ENCODE measurements at places on chromosomes 5 and 9. TPM values are rescaled to one million over a fixed set of nuclear protein-coding genes. Genes with fewer than 3 reads are reported as not detected.

DNA sequence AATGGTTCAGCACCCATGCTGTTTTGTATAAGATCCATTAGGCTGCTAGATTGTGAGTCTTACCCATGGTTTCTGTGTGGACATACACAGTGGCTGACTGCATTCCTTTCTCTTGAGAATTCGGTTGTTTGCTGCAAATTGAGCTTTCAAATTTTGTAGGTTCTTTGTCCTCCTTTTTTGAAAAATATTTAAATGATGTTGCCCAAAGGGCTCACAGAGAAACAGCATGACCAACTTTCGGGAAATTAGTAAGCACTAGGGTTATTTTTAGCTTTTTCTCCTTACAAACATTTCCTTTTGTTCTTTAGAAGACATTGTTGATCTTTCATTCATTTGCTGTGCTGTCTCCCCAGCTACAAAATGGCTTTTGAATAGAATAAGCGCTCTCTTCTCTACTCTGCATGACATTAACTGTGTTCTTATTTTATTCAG lies 79.4 kb downstream of the NLN start:
- no peaks in the 10 kb centered on the region for H3K4me1 ChIP-seq
- no peaks in the 10 kb centered on the region for H3K27me3 ChIP-seq
- no peak for DNase-seq
- H3K36me3 ChIP-seq: peaks cover 19% of the 10 kb centered on the region
- no peak overlapping the region for H3K4me3 ChIP-seq

- H3K27ac ChIP-seq: no peak overlapping the region
- H3K4me3 ChIP-seq: no peak overlapping the region
- DNase-seq: no peak
- no peaks in the 10 kb centered on the region for H3K27me3 ChIP-seq
- no peaks in the 10 kb centered on the region for H3K36me3 ChIP-seq
Observed at GRCh38 chr5:98424681-98425450, 348.6 kb upstream of the RGMB start.

DNA sequence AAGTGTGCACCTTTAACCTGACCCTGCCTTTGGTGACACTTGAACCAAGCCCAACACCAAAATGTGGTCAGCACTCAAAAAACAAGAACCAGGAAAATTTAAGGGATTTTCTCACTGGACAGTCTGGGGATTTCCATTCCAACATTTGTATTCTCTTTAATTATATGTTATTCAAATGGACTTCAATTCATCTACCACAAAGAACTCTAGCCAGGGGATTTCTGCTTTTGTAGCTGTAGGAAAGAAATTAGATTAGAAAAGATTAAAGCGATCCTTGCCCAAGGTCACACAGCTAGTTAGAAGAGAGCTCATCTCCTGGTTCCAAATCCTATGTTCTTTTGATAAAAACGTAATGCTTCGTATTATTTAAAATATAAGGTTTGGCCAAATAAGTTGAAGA lies 94.8 kb upstream of the JAK2 start:
- peaks cover 7% of the 10 kb centered on the region for H3K36me3 ChIP-seq
- H3K27ac ChIP-seq: no peak overlapping the region
- no peaks in the 10 kb centered on the region for H3K4me1 ChIP-seq
- H3K27me3 ChIP-seq: no peaks in the 10 kb centered on the region

DNA sequence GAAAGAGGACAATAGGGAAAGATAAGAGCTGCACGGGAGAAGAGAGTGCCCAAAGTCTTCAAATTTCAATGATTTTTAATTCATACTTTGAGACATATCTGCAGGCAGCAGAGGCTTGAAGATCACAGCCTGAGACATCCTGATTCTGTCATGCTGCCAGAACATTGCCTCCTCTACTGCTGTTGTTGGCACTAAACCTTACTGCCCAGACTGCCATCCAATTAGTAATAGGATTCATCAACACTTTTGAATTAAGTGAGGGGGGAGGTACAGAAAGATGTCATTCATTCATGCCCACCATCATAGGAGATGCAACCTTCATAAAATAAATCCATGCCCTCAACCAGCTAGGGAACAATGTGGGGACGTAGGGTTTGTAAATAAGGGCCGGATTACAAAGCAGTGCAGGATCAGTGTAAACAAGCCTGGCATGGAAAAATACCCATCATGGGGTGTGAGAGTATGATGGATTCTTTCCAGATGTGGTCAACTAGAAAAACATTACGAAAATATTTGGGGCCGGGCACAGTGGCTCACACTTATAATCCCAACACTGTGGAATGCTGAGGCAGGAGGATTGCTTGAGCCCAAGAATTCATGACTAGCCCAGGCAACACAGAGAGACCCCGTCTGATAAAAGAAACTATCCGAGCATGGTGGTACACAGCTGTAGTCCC lies 122.1 kb upstream of the DAPK1 start:
- H3K27me3 ChIP-seq: peaks cover 5% of the 10 kb centered on the region
- H3K36me3 ChIP-seq: no peaks in the 10 kb centered on the region
- DNase-seq: no peak
- no peak overlapping the region for H3K4me3 ChIP-seq

GRCh38 chr5:74332682-74333081 lies 307.8 kb downstream of the ENC1 start:
- no peaks in the 10 kb centered on the region for H3K36me3 ChIP-seq
- no peaks in the 10 kb centered on the region for H3K4me1 ChIP-seq
- no peak for DNase-seq
- no peak overlapping the region for H3K4me3 ChIP-seq
- peaks cover 18% of the 10 kb centered on the region for H3K27me3 ChIP-seq

- DNase-seq: no peak
- H3K4me3 ChIP-seq: no peak overlapping the region
- no peaks in the 10 kb centered on the region for H3K36me3 ChIP-seq
- H3K4me1 ChIP-seq: peaks cover 2% of the 10 kb centered on the region
- H3K27ac ChIP-seq: peak overlapping the region; percentile 76
Observed at GRCh38 chr9:91138760-91139159, 223.0 kb downstream of the AUH start.

GRCh38 chr9:85647571-85647970 lies 94.2 kb downstream of the AGTPBP1 start:
- H3K27ac ChIP-seq: peak overlapping the region; percentile 28
- no peaks in the 10 kb centered on the region for H3K36me3 ChIP-seq
- peak; percentile 44 for DNase-seq

- H3K27ac ChIP-seq: no peak overlapping the region
- H3K36me3 ChIP-seq: peaks cover 8% of the 10 kb centered on the region
- H3K4me3 ChIP-seq: no peak overlapping the region
- peaks cover 2% of the 10 kb centered on the region for H3K4me1 ChIP-seq
Observed at GRCh38 chr5:169914766-169915165, 65.5 kb downstream of the INSYN2B start.

GRCh38 chr9:22169243-22169642 lies 160.1 kb upstream of the CDKN2B start:
- peaks cover 76% of the 10 kb centered on the region for H3K4me1 ChIP-seq
- no peaks in the 10 kb centered on the region for H3K36me3 ChIP-seq
- no peaks in the 10 kb centered on the region for H3K27me3 ChIP-seq
- H3K4me3 ChIP-seq: no peak overlapping the region

DNA sequence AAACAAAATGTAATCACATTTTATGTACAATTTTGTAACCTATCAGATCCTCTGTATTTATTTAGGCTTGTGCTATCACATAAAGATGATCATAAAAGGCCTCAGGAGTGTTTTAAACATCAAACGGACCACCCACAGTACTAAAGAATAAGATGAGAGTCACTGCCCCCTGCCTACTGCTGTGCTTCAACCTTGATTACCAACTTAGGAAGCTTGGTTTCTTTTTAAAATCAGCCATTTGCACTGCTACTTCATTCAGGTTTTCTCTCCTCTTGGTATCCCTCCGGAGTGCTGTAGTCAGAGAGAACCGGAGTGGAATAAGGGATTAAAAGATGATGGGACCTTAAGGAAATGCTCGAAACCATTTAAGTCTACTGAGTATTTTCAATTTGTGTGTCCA lies 6.9 kb downstream of the C7 start:
- peaks cover 43% of the 10 kb centered on the region for H3K27me3 ChIP-seq
- H3K27ac ChIP-seq: no peak overlapping the region
- H3K36me3 ChIP-seq: peaks cover 6% of the 10 kb centered on the region
- H3K4me3 ChIP-seq: no peak overlapping the region

DNA sequence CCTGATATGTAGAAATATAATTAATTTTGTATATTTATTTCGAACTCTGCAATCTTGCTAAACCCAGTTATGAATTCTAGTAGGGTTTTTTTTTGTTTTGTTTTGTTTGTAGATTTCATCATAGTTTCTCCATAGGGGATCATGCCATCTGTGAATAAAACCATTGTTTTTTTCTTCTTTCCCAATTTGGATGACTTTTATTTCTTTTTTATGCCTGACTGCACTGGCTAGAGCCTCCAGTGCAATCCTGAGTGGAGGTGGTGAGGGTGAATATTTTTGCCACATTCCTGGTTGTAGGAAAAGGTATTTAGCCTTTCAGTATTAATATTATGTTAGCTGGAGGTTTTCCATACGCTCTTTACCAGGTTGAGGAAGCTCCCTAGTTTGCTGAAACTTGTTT lies 70.0 kb upstream of the GFPT2 start:
- H3K27me3 ChIP-seq: no peaks in the 10 kb centered on the region
- DNase-seq: no peak
- no peaks in the 10 kb centered on the region for H3K4me1 ChIP-seq
- no peak overlapping the region for H3K27ac ChIP-seq

DNA sequence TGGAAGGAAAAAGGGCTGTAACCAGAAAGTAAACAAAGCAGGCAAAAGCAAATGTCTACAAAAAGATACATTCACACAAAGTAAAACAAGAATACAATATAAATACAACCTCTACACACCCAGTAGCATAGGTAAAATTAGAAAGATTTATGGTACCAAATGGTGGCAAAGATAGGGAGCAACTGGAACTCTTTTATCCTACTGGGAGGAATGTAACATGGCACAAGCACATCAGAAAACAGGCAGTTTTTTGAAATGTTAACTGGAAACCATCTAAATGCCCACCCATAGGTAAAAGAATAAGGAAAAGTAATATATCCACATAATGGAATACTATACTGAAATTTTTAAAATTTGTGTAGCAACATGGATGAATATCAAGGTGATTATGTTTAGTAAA lies 8.7 kb upstream of the ARL14EPL start:
- no peak for DNase-seq
- peaks cover 9% of the 10 kb centered on the region for H3K27me3 ChIP-seq
- no peaks in the 10 kb centered on the region for H3K36me3 ChIP-seq
- H3K4me1 ChIP-seq: no peaks in the 10 kb centered on the region
- no peak overlapping the region for H3K4me3 ChIP-seq
- no peak overlapping the region for H3K27ac ChIP-seq

DNA sequence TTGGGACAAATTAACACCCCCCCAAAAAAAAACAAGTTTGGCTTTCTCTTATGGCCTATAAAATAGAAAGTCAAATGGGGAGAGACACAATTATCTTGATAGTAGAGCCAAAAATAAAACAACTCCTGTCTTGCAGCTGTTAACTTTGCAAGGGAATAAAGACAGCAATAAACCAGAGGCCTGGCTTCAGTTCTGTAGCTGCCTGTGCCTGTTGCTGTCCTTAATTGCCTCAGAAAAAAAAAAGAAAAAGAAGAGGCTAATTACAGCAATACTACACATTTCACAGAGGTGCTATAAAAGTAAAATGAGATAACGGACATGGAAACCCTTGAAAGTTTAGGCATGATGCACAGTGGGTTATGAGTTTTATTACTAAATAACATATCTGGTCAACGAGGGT lies 170.7 kb upstream of the IRX1 start:
- peaks cover 7% of the 10 kb centered on the region for H3K36me3 ChIP-seq
- no peak for DNase-seq
- no peak overlapping the region for H3K27ac ChIP-seq
- H3K27me3 ChIP-seq: no peaks in the 10 kb centered on the region

DNA sequence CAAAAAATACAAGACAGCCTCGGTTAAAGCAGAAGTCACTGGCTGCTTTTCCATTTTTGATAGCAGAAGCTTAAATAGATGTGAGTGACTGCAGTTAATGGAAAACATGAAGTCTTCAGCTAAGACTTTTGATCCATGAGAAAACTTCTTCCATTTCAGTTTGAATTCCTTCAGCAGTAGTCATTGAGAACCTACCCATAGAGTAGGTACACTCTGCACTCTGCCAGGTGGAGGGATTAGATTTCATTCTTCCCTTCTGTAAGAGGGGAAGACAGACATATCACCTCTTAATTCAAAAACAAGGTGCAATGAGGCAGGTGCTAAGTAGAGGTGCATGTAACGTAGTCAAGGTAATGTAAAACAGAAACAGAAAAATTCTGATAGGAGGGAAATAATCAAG lies 26.7 kb upstream of the XPA start:
- H3K27me3 ChIP-seq: peaks cover 46% of the 10 kb centered on the region
- H3K4me1 ChIP-seq: no peaks in the 10 kb centered on the region

GRCh38 chr5:7221041-7221440 lies 174.9 kb upstream of the ADCY2 start:
- no peak overlapping the region for H3K4me3 ChIP-seq
- H3K4me1 ChIP-seq: no peaks in the 10 kb centered on the region
- H3K36me3 ChIP-seq: no peaks in the 10 kb centered on the region
- no peaks in the 10 kb centered on the region for H3K27me3 ChIP-seq
- no peak overlapping the region for H3K27ac ChIP-seq

DNA sequence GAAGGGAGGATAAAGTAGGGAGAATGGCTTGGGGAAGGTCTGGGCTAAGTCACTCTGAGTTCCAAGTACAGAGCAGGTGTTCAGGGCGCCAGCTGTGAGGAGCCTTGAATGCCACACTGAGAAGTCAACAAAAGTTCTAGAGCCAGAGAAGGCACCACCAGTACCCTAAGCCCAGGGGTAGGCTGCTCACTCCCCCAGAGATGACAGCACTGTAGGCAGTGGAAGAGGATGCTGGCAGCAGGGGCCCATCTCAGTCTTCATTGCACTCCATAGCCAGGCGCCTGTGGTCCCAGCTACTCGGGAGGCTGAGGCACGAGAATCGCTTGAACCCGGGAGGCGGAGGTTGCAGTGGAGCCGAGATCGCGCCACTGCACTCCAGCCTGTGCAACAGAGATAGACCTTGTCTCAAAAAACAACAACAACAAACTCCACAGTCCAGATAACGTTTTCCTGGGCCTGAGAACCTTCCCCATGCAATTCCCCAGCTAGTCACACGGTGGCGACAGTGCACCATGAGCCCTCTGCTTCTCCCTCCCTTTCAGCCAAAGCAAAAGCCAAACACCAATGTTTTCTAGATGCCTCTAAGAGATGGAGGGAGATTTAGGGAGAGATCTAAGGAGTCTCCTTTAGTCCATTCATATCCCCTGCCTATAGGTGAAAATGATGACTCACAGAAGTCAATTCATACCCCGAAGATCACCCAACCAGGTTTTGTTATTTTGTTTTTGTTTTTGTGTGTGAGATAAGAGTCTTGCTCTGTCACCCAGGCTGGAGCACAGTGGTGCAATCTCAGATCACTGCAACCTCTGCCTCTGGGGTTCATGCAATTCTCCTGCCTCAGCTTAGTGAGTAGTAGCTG lies 19.8 kb upstream of the NSD1 start:
- H3K4me1 ChIP-seq: peaks cover 11% of the 10 kb centered on the region
- no peaks in the 10 kb centered on the region for H3K27me3 ChIP-seq
- no peak overlapping the region for H3K27ac ChIP-seq
- DNase-seq: peak; percentile 68
- H3K36me3 ChIP-seq: no peaks in the 10 kb centered on the region
- no peak overlapping the region for H3K4me3 ChIP-seq

SMIM33 gene
- polyA plus RNA-seq: not detected

ANKRD34B gene
- polyA plus RNA-seq: not detected

SPAAR gene
- polyA plus RNA-seq: not detected

ANKRA2 gene
- 32.1 TPM for polyA plus RNA-seq

ZDHHC11B gene
- polyA plus RNA-seq: not detected

CCL21 gene
- not detected for polyA plus RNA-seq

ANGPTL2 gene
- polyA plus RNA-seq: not detected

RASGEF1C gene
- polyA plus RNA-seq: not detected

MARVELD2 gene
- polyA plus RNA-seq: not detected
